ENCODE measurements at places on chromosomes 7 and 10.

- no peak for DNase-seq
These were observed 41.8 kb downstream of the CNNM1 start for GRCh38 chr10:99370993-99371392.

- peak; percentile 98 for DNase-seq
These were observed 185.0 kb upstream of the TMEM196 start for GRCh38 chr7:19958309-19958896.

- DNase-seq: no peak
These were observed 70.5 kb downstream of the ZMIZ1 start for GRCh38 chr10:79139124-79139835.

- no peak for DNase-seq
These were observed 631 bp downstream of the SUPV3L1 start for GRCh38 chr10:69180525-69181204.

GRCh38 chr7:157016352-157017041 is 6.0 kb upstream of the MNX1 start:
- DNase-seq: no peak

GRCh38 chr10:1978584-1978983 is 241.3 kb upstream of the ADARB2 start:
- no peak for DNase-seq

DNA sequence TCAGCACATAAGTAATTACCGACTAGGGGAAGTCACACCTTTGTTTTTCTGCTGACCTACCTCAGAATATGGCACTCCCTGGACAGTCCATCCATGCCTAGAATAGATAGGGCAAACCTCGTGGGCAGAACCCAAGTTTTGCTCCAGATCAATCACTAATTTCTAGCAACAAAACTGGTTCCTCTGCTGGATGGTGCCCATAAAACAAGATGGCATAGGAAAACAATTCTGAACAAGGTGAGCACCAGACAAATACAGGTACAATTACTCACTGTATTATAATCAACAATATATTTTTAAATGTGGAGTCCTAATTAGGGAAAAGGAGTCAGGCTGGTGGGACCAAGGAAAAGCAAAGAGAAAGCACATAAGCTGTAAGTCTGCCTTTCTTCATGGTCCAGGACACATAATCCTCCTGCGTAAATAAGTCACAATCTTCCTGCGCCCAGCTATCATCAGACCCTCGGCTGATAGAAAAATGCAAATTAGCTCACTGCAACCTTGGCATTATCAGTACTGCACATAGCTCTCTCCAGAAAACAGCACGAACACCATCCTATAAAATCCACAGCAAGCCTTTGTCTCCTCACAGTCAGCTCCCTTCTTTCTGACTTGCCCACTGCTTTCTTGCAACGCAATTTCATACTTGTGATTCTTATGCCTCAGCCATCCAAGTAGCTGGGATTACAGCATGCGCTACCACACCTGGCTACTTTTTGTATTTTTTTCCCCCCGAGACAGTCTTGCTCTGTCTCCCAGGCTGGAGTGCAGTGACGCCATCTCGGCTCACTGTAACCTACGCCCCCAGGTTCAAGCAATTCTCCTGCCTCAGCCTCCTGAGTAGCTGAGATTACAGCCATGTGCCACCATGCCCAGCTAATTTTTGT is 15.1 kb downstream of the URGCP start:
- DNase-seq: no peak

DNA sequence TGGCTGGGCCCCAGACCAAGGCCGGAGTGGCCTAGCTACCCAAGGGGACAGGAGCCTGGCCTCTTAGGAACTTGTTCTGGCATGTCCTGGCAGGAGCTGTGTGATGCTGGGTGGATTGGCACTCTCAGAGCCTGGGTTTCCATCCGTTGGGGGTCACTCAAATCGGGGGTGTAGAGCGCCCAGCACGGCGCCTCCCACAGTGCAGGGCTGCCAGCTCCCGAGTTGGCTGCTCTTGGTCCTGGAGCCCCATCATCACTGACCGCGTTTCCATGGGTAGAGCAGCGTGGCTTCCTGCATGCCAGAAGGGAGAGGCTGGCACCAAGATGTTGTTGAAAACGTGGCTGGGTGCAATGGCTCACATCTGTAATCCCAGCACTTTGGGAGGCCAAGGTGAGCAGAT is 70.3 kb downstream of the UNCX start:
- DNase-seq: no peak

GRCh38 chr7:71334541-71334940 is 202.6 kb downstream of the GALNT17 start:
- no peak for DNase-seq

DNA sequence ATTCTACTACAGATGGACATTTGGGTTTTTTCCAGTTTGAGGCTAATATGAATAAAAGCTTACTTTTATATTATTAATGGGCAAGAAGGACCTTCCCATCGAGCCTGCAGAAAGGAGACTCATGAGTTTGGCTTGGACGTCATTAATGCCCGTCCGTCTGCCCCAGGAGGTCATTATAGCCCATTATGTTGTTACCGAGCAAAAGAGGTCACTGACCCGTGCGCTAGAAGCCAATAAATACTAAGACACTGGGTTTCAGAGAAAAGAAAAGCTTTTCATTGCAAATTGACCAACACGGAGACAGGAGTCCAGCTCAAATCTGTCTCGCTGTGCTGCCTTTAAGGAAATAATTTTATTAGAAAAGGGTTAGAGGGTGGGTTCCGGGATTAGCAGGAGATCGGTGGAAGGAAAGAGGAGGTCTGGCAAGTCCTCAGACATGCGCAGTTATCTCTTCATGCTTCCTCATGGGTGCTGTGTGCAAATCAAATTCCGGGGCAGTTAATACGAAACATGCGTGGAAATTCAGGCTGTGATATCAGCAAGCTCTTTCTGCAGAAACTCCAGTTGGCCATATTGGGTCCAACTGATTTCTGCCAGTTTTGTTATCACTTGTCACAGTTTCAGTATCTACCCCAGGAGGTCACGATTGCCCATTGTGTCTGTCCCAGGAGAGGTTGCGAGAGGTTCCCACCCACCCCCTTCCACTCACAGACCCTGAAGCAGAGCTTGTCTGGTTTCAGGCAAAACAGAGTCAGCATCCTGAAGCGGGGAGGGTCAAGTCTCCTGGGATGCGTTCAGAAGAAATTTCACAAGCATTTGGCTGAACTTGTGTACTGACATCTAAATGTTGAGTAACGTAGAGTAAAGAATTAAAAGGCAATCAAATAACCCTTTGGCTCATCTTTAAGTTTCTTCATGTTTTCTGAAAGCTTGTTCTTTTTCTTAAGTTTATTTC is 1.1 kb upstream of the GALNTL5 start:
- DNase-seq: no peak

DNA sequence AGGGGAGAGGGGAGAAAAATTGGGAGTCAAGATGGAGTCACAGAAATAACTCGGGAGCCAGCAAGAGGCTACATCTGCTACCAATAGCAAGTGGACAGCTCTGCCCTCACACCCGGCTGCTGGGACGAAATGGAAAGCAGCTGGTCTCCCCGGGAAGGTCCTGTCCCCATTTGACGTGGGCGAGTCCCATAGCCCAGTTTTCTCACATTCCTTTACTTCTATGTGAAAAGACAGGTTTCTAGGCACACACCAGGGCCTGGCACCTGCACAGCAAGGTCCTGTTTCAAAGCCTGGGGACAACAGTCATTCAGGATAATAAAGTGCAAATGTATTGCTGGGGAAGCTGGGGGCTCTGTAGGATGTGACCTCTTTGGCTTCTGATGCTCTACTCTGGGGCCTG is 162.6 kb downstream of the OAT start:
- no peak for DNase-seq

GRCh38 chr7:131040467-131040932 is 287.2 kb upstream of the MKLN1 start:
- DNase-seq: no peak

- DNase-seq: no peak
These were observed 14.5 kb downstream of the ADCYAP1R1 start for GRCh38 chr7:31066516-31067130.

DNA sequence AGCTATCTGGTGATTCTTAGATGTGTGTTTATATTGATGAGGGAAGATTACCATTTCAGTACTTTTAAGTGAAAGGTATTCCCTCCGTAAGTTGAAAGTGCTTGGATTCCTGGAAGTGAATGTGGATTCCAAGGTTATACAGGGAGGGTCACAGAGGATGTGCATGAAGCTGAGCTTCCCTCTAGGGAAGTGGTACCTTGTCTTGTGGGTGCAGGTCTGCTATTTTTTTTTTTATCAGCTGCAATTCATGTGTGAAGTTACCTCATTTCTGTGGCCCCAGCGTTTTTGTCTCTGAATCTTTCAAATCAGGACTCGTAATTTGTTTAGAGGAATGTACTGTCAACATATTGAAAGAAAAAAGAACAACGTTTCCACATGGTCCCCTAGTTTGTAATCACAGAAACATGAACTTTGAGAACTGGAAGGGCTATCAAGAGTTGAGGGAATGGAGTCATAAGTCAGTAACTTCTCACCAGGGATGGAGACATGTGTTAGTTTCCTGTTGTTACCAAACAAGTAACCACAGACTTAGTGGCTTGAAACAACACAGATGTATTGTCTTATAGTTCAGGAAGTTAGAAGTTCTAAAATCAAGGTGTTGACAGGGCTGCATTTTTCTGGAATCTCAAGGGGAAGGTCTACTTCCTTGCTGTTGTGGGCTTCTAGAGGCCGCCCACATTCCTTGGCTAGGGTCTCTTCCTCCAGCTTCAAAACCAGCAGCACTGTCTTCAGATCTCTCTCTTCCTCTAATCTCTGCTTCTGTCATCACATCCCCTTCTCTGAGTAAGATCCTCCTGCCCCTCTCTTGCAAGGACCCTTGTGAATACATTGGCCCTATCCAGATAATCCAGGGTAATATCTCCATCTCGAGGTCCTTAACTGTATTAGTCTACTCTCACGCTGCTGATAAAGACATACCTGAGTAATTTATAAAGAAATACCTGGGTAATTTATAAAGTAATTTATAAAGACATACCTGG is 64.4 kb downstream of the RAB18 start:
- peak; percentile 81 for DNase-seq

- DNase-seq: no peak
These were observed 1.6 kb downstream of the FFAR4 start for GRCh38 chr10:93568105-93568390.

- no peak for DNase-seq
These were observed 223.6 kb downstream of the RELN start for GRCh38 chr7:103765901-103766300.

DNA sequence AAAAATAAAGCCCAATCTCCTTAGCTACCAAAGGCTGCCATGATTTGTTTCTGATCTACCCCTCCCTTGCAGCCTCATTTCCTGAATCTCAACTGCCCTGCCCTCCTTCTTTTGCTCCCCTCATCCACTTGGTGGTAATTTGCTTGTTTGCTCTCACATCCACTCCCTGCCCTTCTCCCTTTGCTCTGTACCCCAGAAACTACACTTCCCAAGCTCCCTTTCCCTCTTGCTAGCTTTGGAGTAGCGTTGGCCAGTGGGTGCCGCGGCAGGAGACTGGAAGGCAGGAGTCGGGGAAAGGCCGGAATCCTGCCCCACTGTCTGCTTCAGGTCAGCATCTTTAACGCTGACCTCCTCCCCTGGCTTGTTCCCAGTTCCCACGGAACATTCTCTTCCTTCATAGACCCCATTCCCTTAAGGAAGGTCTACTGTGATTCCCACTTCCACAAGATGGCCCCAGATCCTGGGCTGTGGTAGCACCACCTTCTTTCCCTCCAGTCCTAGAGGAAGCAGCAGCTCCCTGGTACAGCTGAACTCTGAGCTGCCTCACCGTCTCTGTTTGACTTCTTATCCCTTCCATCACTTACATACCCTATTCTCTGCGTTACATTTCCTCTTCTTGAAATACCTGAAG is 79.1 kb downstream of the PIK3CG start:
- DNase-seq: no peak

DNA sequence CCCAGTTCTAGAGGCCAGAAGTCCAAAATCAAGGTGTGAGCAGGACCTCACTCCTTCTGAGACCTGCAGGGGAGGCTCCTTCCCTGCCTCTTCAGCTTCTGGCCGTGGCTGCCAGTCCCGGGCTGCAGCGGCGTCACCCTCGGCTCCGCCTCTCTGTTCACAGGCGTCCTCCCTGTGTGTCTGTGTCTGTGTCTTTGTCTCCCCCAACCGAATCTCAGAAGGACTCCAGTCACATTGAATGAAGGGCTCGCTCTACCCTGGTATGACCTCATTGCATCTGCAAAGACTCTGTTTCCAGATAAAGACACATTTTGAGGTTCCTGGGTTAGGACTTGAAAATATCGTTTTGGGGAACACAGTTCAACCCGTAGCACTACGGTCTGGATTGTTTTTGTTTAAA is 33.1 kb upstream of the GALNT11 start:
- DNase-seq: no peak

- DNase-seq: no peak
These were observed 4.5 kb upstream of the ANKRD1 start for GRCh38 chr10:90925079-90926029.

- no peak for DNase-seq
These were observed 119.7 kb downstream of the FGFR2 start for GRCh38 chr10:121478556-121478955.

DNA sequence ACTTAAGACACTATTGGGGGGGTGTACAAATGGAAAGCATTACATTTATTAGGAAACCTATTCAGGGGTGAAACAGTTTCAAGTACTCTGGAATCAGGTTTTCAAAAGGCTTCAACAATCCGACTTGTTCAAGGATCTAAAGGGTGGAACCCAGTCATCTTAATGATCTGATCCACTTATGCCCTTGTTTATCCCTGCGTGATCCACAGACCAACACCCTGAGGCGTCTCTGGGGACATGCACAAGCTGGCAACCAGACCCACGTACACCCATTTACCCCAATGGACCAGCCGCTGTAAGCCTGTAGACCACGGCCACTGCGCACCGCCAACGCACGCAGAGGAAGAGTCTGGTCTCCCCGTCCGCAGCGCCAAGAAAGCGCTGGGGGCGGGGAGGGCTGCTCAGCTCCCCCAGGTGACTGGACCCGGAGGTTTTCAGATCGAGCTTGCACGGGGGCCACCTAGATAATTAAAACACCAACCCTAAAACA is 13.4 kb downstream of the HNRNPF start:
- no peak for DNase-seq

GRCh38 chr7:49852619-49853462 is 79.4 kb downstream of the VWC2 start:
- peak; percentile 6 for DNase-seq

DNA sequence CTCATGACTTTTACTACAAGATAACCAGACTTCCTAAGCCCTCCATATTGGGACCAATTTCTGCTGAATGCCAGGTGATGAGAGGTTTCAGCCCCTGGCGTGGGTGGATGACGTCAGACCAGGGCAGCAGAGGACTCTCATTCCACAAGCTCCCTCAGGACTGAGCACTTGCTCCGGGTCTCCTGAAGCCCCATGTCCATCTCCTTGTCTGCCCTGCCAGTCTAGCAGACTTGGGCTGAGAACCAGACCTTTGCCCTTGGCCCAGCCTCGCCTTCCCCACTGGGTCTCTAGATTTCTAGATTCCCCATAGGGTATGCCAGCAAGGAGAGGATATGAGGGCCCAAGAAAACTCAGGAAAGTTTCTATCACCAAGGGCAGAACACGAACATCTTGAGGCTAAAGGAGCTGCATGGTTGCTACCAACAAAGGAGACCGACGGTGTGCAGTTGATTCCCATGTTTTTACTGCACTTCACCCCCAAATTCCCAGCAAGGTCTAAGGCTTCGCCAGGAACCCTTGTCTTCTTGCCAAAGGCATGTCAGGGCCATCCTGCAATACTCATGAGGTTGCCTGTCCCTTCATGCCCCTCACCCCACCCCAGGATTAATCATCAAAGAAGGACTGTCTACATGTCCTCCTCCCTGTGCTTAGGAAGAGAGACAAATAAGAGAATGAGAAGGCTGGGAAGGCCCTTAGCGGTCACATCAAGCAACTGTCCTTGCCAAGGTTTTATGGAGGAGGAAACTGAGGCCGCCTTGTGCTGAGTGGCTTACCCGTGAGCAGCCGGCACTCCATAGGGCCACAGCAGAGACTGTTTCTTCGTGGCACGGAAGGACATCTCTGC is 96.5 kb upstream of the MACROH2A2 start:
- DNase-seq: no peak
